Smooth muscle cell of the pulmonary artery (primary cell): ENCODE measurements at places on chromosomes 2 and 18. TPM values are rescaled to one million over a fixed set of nuclear protein-coding genes. Genes with fewer than 3 reads are reported as not detected.

Gene PXDN
- total RNA-seq: 430 and 450 TPM in 2 replicates

Gene MCM6
- 9.6 and 14.3 TPM in 2 replicates for total RNA-seq

Gene FNDC4
- 39.9 and 52.9 TPM in 2 replicates for total RNA-seq

Gene TMEM198
- 1.3 and 1.4 TPM in 2 replicates for total RNA-seq

Gene CXCR1
- total RNA-seq: not detected in 2 replicates

Gene ACMSD
- not detected in 2 replicates for total RNA-seq

Gene LCT
- under 0.01 and 0.03 TPM in 2 replicates for total RNA-seq

Gene TPO
- not detected in 2 replicates for total RNA-seq

Gene SPIRE1
- 27.4 and 47.4 TPM in 2 replicates for total RNA-seq
